ENCODE measurements at places on chromosomes 4 and X. TPM values are rescaled to one million over a fixed set of nuclear protein-coding genes. Genes with fewer than 3 reads are reported as not detected.

GRCh38 chr4:8314691-8315255 lies 45.2 kb downstream of the HTRA3 start:
- no peak for DNase-seq

The PLP1 gene
- 77.5 TPM for total RNA-seq

DNA sequence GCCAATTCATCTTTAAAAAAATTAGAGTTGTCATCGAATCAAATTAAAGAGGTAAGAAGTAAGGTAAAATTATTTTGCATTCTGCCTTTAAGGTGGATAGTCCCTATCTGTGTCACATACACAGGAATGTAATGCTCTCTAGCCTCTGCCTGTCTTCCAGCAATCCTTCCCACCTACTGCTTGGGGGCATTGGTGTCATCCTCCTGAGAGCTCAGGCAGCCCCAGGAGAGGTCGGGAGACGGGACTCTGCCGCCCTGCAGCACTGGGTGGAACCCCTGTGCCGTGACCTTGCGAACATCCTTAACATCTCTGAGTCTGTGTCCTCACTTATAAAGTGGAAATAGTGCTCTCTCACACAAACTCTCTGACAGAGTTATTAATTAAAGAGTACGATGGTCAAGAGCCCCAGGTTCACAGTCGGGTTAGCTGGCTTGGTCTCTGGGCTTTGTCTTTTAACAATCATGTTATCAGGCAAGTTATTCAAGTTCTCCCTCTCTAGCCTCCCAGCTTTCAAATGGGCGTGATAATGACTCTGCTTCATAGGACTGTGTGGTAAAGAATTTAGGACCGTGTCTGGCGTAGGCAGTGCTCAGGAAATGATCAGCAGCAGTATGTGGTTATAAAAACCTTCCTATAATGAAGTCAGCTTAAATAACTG lies 10.2 kb downstream of the TLR3 start:
- peak; percentile 44 for DNase-seq

The COL25A1 gene
- total RNA-seq = 2.8 TPM

GRCh38 chr4:145709843-145710242 lies 29.9 kb downstream of the C4orf51 start:
- DNase-seq = no peak

- no peak for DNase-seq
These were observed 50.5 kb upstream of the RAB33B start for GRCh38 chr4:139403462-139403861.

The MAGEE2 gene
- total RNA-seq = 0.36 TPM

The TBX22 gene
- 46.5 TPM for total RNA-seq

All from prostate gland (tissue), 2 donors.